ENCODE measurements at places on chromosomes 2 and 18.

DNA sequence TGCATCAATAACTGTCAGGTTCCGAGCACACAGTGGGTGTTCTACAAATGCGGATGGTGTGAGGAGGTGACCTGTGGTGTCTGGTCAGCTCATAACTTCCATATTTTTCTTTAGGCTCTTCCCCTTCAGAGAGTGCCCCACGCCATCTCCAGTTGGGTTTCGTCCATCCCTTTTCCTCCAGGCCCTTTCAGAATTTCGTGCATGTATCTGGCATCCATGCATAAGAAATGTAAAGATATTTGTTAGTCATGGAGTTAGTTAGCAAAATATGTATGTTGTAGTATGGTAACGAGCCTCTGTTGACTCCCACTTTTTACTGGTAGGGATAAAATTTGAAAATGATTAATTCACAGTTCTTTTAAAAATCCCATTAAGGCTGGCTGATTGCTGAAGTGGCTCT, 67.2 kb downstream of the SNTG2 start:
- no peak for DNase-seq

GRCh38 chr2:191636235-191636543, 41.7 kb upstream of the NABP1 start:
- peak; percentile 95 for DNase-seq

DNA sequence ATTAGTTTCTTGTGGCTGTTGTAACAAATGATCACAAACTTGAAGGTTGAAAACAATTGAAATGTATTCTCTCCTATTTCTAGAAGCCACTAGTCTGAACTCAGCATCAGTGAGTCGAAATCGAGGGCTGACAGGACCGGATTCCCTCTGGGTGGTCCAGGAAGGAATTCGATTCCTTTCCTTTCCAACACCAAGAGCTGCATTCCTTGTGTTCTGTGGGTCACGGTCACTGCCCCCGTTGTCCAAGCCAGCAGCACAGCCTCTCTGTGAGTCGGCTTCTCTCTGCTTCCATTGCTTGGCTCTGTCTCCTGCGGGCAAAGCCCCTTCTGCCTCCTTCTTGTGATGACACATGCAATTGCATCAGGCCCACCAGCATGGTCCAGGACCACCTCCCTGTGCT, 67.3 kb downstream of the SMIM21 start:
- no peak for DNase-seq

DNA sequence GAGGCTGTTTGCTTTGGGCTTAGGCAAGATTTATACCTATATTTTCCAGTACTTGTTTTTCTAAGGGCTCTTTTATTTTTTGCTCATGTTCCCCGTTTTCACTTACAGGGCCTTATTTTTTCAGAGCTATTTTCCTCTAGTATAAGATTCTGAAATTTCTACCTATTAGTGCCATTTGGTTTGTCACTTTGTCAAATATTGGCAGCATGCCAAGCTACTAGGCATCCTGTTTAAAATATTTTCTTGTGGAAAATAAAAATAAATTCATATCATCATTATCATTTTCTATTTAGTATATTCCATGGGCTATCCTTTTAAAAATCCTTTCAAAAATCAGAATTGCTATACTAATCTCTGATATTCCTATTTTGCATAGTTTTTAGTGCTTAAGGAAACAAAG, 64.8 kb upstream of the CHST9 start:
- no peak for DNase-seq

GRCh38 chr2:69538249-69538648, 101.0 kb upstream of the NFU1 start:
- DNase-seq: no peak

- DNase-seq: no peak
Measured at GRCh38 chr2:108617617-108618016, 83.3 kb downstream of the LIMS1 start.

DNA sequence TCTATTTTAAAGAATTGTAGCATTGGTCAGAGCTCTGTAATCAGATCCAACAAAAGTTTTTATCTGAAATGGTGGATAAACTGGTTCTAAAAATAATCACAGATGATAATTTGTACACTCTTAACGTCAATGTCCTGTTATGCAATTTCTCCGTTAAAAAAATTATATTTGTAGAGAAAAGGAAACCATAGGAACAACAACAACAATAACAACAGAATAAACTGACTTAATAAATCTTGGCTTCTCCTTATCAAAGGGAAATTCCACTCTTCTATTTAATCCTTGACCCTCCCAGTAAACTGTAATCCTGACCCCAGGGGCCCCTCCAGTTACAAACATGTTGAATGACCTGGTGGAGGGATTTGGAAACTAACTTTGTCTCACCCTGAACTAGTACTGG, 78.6 kb upstream of the ZFP36L2 start:
- no peak for DNase-seq

GRCh38 chr18:5662586-5663090, 118.8 kb upstream of the EPB41L3 start:
- no peak for DNase-seq

DNA sequence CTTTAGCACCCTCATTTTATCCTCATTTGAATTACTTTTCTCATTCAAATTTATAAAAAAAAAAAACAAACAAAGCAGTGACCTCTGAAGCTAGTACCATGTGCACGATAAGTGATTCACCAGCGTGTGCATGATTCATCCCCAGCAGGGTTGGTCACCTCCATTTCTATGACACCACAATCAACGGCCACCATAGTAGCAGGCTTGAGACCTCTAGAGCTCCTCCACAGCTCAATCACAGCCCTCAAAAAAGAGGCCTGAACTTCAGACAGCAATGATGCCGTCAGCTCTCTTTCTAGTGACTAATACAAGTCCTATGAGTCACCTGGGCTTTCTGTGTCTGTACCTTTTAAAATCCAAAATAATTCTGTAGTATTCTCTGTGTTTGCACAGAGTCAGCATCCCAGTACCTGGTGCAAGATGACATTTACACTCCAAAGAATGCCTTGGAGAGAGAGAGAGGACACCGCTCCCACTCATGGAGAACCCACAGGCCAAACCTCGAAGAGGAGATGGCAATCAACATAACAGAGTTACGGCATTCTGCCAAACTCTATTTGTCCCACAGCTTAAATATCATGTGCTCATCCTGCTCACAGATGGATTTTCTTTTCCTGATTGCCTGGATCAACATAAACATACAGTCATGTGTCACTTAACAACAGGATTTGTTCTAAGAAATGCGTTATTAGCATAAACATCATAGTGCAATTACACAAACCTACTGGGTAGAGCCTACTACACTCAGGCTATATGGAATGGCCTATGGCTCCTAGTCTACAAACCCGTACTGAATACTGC, 58.7 kb downstream of the L3MBTL4 start:
- DNase-seq: peak; percentile 0

DNA sequence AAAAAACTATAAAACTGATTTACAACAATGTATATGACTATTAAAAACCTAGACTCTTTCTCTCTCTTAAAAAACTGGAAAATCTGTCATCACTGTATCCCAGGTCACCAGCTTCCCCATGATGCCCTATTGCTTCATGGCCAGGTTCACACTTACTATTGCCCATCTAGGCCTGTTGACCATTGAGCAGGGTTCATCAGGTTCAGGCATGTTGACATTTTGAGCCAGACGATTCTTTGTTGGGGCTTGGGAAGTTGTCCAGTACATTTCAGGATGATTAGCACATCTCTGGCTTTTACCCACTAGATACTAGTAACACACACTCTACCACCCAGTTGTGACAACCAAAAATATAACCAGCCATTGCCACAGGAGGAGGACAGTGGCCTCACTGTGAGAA, 26.9 kb upstream of the RAB27B start:
- DNase-seq: no peak

DNA sequence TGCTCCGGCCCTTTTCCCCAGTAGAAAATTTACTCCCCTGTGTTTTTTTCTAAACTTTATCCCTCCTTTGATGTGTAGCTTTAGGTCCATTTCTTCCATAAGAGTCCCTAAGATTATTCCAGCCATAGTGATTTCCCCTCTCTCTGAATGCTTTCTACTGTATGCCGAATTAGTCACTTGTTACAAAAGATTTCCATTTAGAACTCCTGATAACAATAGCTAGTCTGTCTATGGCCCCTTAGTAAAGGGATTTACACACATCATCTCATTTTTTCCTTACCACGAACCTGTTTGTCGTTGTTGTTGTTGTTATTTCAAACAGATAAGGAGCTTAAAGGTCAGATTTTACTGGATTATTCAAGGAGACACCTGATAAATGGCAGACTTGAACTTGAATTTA, 256.1 kb downstream of the PAX3 start:
- no peak for DNase-seq

DNA sequence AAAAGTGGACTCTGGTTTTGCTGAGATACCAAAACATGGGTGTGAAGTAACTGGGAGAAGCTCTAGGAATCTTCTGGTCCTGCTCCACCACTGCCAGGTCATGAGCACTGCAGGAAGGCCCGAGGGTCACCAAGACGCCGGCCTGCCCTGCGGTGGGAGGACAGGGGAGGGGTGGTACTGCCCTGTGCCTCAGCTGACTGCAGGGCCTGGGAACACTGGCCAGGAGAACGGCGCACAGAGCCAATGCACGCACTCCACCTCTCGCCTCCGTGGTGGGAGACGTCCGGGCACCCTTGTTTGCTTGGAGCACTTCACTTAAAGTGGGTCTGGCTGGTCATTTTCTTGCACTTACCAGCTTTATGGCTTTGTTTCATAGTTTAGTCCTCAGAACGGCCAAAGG, 153.4 kb downstream of the SH3RF3 start:
- no peak for DNase-seq

DNA sequence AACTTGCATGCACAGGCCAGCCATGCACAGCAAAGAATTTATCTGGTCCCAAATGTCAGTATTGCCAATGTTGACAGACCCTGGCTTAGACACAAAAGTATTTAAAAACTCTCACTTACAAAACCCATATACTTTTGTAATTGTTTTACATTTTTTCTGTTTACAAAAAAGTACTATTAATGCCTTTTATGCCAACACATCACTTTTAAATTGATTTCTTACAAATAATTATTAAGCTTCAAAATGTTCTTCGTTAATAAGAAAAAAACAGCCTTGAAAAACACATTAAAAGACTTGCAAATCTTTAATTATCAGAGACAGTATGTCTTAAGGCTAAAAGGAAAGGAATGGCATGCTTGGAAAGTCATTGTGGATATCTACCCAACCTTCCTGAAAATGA, 181.3 kb upstream of the TWIST2 start:
- DNase-seq: no peak

- no peak for DNase-seq
Measured at GRCh38 chr2:143254110-143254509, 124.9 kb downstream of the ARHGAP15 start.

DNA sequence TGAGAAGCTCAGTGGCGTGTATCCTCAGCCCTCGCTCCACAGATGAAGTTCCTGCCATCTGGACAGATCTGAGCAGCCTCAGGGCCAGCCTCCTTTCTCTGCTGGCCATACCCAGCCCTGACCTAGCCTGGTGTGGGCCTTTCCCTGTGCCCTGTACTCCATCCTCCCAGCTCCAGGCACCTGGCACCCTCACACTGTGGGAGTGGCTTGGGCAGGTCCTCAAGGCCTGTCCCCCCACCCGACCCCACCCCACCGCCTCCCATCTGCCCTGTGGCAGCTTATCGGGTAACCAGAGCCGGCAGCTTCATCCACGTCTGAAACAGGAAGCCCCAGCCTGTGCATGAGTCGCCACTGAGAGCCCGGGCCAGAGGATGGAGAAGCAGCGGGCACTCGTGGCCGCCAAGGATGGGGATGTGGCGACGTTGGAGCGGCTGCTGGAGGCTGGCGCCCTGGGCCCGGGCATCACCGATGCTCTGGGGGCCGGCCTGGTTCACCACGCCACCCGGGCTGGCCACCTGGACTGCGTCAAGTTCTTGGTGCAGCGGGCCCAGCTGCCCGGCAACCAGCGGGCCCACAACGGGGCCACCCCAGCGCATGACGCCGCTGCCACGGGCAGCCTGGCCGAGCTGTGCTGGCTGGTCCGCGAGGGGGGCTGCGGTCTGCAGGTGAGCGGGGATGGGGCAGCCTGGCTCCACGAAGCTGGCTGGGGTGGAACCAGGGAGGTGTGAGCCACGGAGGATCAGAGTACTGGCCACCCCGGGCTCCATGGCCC, at the start of gene ESPNL:
Gene ESPNL (plus strand): TSS at position 292 of the 772 bp plus-strand sequence. CDS start 80 bp downstream, at position 372.
- DNase-seq: peak; percentile 32

DNA sequence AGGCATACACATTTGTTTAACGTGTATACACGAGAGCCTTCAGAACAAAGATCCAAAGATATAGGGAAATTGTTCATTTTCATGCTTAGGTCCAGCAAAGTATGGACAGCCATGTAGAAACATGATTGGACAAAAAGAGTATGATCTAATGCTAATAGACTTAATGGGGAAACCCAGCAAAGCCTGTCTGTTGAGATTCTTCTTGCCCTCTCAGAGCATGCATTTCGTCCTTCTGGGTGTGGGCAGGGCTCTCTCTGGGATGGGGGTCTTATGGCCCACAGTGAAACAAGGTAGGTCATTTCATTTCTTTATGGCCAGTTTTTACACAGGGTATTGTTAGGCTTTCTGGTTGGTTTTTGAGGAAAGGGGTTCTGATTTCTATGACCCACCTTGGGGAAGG, 124.4 kb downstream of the COMMD1 start:
- no peak for DNase-seq

- DNase-seq: no peak
Measured at GRCh38 chr2:24791452-24791851, 1.7 kb downstream of the PTRHD1 start.

DNA sequence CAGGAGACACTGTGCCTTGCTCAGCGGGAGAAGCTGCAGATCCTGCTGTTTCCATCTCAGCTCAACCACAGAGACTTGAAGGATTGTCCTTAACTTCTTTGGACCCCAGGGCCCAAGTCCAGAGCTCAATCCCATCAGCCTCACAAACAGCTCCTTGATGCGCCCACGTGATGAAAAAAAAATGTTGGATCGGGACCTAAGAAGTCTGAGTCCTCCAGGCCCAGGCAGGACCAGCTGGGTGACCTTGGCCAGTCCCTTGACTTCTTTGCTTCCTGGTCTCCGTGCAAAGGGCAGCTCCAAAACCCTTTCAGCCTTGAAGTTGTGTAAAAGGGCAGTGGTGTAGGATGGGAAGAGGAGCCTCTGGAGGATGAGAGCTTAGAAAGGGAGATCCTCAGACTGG, 175.5 kb downstream of the ZFP36L2 start:
- DNase-seq: no peak

- DNase-seq: peak; percentile 67
Measured at GRCh38 chr2:39728941-39729351, 50.1 kb downstream of the THUMPD2 start.

GRCh38 chr2:45765007-45765727, 113.7 kb downstream of the PRKCE start:
- DNase-seq: no peak

DNA sequence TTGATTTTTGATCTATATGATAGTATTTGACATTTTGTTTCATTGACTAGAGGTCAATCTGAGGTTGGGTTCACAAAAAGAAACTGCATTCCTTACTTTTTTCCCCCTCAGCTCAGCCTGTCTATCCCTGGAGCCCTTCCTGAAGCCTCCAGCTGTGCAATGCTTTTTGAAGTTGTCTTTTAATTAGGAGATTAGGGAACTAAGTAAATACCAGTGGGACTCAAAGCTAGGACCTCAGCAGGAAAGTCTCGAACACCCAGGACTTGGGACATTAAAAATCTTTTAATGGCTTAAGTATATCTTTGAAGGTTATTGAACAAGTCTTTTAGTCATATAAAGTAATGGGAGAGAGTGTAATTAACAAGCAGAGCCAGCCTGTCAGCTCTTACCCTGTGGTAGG, 220.2 kb downstream of the PDE11A start:
- DNase-seq: no peak

- peak; percentile 17 for DNase-seq
Measured at GRCh38 chr2:195356920-195357440, 300.0 kb upstream of the SLC39A10 start.

All from ELR (cell line).